ENCODE measurements at places on chromosomes 5 and 9. TPM values are rescaled to one million over a fixed set of nuclear protein-coding genes. Genes with fewer than 3 reads are reported as not detected.

SPINK7 gene
- not detected for total RNA-seq

MUSK gene
- total RNA-seq: 2.2 TPM

CDO1 gene
- total RNA-seq: 4.4 TPM

NEUROG1 gene
- total RNA-seq: not detected

PCDHB7 gene
- 0.37 TPM for total RNA-seq

GRPEL2 gene
- total RNA-seq: 2.2 TPM

LCP2 gene
- 2.6 TPM for total RNA-seq

STRBP gene
- 45.8 TPM for total RNA-seq

NMUR2 gene
- not detected for total RNA-seq

CD180 gene
- total RNA-seq: 0.82 TPM

VCAN gene
- total RNA-seq: 49.2 TPM

MORN5 gene
- total RNA-seq: 4.0 TPM

FGD3 gene
- total RNA-seq: 6.0 TPM

WWC1 gene
- 34.8 TPM for total RNA-seq

F12 gene
- total RNA-seq: 6.2 TPM

Measured in transverse colon (tissue), 4 donors.